ENCODE measurements at places on chromosomes 4 and X. TPM values are rescaled to one million over a fixed set of nuclear protein-coding genes. Genes with fewer than 3 reads are reported as not detected.

The FRMPD4 gene
- 0.30 TPM for total RNA-seq

The TRIM75 gene
- not detected for total RNA-seq

The KCNE5 gene
- not detected for total RNA-seq

The NAP1L2 gene
- 5.9 TPM for total RNA-seq

The RS1 gene
- total RNA-seq: not detected

The TRIM60 gene
- not detected for total RNA-seq

The INTU gene
- total RNA-seq: 10.5 TPM

The COX7B2 gene
- not detected for total RNA-seq

The FGF13 gene
- 5.9 TPM for total RNA-seq
